CD4-positive, alpha-beta memory T cell (primary cell): ENCODE measurements at places on chromosomes 3 and 15.

DNA sequence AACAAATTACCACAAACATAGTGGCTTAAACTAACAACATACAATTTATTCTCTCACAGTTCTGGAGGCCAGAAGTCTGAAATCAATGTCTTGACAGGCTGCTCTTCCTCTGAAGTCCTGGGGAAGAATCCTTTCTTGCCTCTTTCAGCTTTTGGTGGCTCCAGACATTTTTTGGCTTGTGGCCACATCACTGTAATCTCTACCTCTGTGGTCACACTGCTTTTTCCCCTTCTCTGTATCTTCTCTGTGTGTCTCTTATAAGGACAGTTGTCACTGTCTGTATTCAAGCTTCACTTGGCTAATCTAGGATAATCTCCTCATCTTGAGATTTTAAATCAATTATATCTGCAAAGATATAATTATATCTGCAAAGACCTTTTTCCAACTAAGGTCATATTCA is 80.3 kb upstream of the ABHD2 start:
- DNase-seq = no peak

- no peak for DNase-seq
These were observed 44.4 kb downstream of the ANXA2 start for GRCh38 chr15:60353245-60353920.

- DNase-seq = no peak
These were observed 190.8 kb downstream of the ADAMTSL3 start for GRCh38 chr15:83844742-83845141.

- peak; percentile 27 for DNase-seq
These were observed 7.9 kb downstream of the KIF7 start for GRCh38 chr15:89647191-89647851.

DNA sequence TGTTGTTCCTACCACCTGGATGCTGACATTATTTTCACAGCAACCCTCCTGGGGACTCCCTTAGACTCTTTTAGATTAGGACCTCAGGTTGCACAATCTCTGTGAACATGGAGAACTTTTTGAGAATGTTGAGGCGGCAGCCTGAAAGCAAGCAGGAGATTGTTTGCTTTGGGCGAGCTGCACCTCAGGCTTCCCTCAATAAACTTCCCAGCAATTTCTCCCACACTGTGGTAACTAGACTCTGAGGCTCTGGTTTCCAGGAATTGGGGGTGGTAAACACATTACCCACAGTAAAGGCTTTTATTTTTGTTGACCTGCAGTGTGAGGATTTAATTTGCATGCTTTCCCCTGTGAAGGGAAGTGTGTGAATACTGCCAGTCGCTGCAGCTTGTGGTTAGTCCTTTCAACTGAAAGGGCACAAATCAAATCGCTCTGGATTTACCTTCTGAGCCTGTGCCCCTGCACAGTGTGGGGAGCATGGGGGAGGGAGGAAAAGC is 35.2 kb upstream of the SIAH2 start:
- DNase-seq = no peak

DNA sequence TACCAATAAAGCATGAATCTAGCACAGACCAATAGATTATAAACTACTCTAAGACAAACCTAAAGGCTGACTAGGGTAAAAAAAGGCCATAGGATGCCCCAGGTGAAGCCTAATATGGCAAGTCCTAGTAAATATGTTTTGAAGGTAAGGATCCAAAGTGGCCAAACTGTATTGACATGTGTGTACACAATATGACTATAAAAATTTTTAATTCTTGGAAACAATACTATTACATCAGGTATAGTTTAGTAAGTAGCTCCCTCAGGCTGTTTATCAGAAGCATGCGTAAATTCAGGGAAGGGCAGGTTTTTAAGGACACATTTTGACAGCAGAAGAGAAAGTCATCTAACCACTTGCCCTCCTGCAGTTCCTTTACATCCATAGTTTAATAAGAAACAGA is 18.8 kb downstream of the GNB4 start:
- DNase-seq = no peak

DNA sequence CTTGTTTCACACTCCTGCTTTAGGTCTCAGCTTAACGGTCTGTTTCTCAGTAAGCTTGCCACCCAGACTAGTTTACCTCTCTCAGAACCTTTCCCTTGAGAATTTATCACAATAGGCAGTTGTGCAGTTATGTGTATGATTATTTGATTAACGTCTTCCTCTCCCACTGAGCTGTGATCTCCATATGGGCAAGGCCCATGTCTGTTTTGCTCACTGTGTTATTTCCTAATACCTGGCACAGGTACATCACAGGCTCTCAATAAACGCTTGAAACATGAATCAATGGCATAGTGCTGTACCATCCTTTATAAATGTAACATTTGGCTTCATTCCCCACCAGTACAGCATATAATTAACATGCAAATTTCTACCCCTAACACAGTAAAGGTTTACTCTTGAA is 29.1 kb upstream of the RARRES1 start:
- no peak for DNase-seq
